ENCODE measurements at places on chromosomes 2 and 18.
A peak's percentile ranks its signal among the peaks of the same experiment; 100 is the strongest.

- no peak for DNase-seq
These were observed 2.2 kb downstream of the HOXD12 start for GRCh38 chr2:176101842-176102241.

GRCh38 chr2:167353605-167354280, 465.5 kb downstream of the XIRP2 start:
- no peak for DNase-seq

- DNase-seq, result peak; percentile 24
These were observed 96.5 kb downstream of the PTGR3 start for GRCh38 chr18:75112186-75113096.

DNA sequence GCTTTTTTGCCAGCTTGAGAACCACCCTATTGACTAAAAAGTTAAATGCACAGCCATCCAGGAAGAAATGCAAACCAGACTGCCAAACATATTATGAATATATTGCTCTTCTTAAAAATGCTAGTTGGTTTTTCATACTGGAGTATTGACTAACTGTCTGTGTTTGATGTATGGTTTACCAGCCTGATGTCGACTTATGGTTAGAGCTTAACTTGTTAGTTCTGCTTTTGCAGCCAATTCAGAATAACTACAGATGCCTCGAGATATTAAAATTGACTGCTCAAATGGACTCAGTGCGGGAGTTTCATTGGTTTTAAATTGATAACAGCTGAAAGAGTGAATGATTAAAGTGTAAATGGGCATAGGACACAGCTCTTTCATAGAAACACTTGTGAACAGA, 369.8 kb downstream of the ARHGAP15 start:
- no peak for DNase-seq

DNA sequence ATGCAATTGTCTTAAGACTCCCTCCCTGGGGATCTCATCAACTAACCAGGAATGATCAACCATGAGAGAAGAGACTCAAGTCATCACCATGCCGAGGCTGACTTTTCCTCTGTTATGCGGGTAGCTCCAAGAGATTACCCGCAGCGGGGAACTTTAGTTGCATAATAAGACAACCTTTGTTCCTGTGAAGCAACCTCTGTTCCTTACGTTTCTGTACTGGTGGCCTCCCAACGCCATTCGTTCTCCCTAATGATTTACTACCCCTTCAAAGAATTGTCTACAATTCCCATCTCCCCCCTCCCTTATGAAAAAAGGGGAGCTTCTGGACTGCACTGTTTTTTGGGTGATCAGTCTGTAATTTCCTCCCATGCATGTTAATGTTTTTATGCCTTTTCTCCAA, 66.1 kb upstream of the LRPPRC start:
- DNase-seq, result no peak

DNA sequence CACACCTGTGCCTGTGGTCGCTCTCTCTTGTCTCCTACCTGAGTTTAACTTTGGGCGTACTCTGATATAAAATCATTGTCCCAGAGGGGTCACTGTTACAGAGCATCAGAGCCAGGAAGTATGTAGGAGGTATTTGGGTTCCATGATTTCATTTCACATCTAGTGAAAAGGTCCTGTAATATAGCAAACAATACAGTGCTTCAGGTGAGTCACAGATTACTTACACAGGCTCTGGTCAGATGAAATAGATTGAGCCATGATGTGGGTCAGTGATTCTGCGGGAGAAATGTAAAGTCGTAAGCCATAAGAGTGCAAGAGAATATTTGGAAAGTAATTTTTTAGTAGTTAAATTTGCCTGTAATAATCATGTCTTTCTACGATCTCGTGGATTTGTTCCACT, 70.2 kb downstream of the SOCS6 start:
- DNase-seq, result no peak

DNA sequence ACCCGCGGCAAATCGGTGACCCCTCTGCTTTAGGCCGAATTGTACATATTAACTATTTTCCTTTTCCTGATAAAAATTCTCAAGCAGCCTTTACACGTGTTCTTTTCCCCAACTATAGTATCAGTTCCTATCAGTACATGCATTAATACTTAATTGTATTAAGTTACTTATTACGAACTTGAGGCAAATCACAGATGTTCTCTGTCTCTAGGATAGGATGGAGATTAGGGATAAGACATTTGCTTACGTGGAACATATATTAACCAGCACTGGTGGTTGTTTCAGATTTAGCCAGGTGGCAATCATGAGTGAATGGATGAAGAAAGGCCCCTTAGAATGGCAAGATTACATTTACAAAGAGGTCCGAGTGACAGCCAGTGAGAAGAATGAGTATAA, 675 bp downstream of the GEMIN6 start:
- no peak for DNase-seq

- no peak for DNase-seq
These were observed 49.2 kb downstream of the DIPK1C start for GRCh38 chr18:74407888-74408287.

DNA sequence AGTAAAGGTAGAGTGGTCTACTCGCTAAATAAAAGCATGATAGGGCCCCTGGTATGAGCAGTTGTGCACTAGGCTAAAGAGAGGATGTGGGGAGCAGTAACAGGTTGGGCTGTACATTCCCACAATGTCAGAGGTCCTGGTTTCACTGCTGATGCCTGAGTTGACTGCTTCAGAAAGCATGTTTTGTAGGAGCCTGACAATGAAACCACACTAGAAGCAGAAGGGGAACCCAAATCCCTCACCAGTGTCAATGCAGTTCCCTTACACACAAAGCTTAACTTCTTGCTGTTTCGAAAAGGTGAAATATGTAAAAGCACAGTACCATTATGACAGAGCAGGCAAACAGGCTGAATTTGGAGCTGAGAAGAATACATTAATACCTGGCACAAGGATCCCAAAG, 291.7 kb upstream of the KYNU start:
- DNase-seq, result no peak

DNA sequence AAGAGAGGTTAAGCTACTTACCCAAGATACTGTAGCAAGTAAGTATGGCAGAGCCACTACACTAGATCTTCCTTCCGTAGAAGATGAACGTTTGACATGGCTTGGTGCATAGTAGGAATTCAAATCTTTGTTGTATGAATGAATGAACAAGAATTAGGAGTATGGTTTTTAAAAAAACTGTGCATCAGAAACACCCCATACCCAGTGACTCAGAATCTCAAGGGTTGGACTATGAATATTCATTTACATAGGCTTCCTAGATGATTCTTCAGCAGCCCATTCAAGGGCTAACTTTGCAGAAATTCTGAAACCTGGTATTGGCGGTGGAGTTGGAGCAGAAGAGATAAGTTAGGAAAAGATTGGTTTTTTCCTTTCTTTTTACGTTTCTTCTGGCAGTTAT, 5.4 kb downstream of the ACTR3 start:
- DNase-seq, result no peak

GRCh38 chr2:80256782-80257167, 47.8 kb downstream of the LRRTM1 start:
- DNase-seq, result no peak

GRCh38 chr2:55311444-55311870, 42.4 kb upstream of the MTIF2 start:
- no peak for DNase-seq

GRCh38 chr18:36120297-36120696, 8.8 kb downstream of the SLC39A6 start:
- DNase-seq, result no peak

DNA sequence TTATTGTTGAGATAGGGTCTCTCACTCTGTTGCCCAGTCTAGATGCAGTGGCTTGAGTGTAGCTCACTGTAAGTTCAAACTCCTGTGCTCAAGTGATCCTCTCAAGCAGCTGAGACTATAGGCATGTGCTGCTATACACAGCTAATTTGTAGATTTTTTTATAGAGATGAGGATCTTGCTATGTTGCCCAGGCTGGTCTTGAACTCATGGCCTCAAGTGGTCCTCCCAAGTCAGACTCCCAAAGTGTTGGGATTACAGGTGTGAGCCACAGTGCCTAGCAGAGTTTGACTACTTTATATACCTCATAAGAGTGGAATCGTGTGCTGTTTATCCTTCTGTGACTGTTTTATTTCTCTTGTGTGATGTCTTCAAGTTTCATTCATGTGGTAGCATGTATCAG, 60.3 kb downstream of the TANC1 start:
- DNase-seq, result no peak

DNA sequence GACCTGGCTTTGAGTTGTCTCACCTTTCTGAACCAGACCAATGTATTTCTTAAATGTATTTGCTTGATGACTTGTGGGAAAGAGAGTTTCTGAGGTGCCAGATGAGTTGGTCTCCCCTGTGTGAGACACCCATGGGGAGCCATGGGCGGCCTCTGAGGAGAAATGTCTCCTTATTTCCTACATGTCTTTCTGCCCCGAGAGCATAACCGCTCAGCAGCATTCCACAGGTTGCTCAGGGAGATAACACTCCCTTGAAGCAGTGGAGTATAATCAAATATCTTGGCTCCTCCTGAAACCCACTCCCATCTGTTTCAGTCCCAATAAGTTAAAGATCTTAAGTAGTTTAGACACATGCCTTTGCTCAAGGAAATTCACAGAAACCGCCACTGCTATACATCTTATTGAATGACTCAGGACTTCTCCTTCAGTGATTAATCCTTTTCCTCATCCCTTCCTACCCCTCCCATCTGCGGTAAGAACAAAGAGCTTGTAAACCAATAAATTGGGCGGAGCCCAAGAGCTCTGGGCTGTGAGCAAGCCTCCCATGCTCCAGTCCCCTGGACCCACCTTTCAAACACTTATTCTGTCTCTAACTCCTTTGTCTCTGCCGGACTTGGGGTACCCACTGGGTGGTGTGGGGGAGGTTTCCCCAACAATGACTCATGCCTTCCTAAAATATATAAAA, 285.5 kb upstream of the LRRTM4 start:
- no peak for DNase-seq

DNA sequence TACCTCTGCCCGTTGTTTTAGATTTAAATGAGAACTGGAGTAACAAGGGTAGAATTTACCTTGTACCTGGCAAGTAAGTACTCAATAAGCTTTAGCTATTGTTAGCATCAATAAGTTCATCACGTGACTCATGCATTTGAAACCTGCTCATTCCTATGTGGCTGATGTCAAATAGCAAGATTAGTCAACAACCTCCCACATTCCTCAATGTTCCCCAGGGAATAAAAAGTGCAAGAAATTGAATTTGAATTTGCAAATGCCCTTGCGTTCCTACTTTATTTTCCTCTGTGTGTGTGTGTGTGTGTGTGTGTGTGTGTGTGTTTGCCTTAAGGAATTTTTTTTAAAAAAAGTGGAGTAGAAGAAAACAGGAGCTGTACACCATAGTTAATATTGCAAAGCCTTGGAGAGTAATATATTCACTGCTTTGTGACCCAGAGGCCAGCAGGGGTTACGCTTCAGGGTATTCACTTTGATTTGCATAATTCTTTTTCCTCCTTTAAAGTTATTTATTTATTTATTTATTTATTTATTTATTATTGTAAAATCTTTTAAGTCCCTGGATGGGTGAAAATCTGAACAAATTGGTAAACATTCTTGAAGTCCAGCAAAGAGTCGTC, 43.9 kb upstream of the DNAH7 start:
- DNase-seq, result no peak

- DNase-seq, result no peak
These were observed 40.8 kb upstream of the CYP1B1 start for GRCh38 chr2:38116762-38117161.

- DNase-seq, result no peak
These were observed 1116.4 kb downstream of the SOCS6 start for GRCh38 chr18:71405169-71405809.

DNA sequence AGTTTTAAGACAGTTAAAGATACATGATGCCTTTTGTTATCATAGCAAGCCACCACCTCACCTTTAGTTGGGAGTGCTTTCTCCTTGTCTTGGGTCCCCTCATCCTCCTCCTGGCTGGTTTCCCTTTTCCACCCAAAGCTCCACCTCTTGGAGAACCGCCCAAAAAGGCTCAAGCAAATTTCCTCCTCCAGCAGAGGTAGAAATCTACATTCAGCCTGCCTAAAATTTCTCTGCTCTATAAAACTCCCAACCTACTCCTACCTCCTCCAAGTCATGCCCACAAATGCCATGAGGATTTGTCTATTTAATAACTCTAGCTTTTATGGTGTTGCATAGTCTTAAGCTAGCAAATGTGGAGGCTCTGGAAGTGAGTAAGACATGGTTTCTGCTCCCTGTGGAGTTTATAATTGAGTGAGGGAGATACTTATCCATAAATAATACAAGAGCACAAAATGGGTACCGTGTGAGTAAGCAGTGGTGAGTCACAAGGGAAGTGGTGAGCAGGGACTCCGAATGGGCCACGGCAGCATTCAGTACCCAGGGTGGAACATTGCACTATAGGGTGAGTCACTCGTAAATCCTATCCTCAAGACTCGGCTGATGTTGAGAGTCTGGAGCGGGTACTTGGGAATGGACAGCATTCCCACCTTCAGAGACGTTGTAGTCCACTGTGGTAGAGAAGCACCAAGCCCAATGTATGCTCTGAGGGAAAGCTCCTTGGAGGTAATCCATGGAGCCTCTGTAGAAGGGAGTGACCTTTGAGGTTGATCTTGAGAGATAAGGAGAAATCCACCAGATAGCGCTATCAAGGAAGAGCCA, 146.3 kb downstream of the RTN4 start:
- DNase-seq, result no peak

GRCh38 chr2:145744541-145745386, 1224.8 kb upstream of the ZEB2 start:
- DNase-seq, result no peak

GRCh38 chr2:177889818-177890460, 182.6 kb downstream of the PDE11A start:
- no peak for DNase-seq

GRCh38 chr2:5392658-5393057, 299.5 kb upstream of the SOX11 start:
- no peak for DNase-seq

GRCh38 chr2:174997110-174997509, 8.1 kb downstream of the CHN1 start:
- DNase-seq, result no peak

DNA sequence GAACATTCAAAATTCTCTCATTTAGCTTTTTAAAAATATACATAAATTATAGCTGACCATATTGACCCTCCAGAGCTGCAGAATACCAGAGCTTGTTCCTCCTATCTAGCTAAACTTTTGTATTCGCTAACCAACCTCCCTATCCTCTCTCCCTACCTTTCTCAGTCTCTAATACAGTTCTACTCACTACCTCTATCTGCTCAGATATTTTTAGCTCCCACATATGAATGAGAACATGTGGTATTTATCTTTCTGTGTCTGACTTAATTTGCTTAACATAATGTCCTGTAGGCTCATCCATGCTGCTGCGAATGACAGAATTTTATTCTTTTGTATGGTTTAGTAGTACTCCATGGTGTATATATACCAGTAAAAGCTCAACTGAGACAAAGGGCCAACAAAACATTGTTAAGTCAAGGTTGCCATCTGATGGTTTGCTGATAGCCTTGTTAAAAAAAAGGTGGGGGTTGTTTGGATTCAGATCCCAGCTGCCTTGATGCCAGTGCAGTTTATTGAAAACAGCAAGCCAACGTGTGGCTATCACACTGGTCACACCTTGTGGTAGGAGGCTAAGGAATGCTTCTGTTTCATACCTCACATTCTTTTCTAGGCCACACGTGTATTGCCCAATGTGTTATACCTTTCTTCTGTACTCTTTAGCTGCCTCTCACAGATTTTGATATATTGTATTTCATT, 101.5 kb downstream of the VWA3B start:
- no peak for DNase-seq
